Germinal center (tissue), 1 donor: ENCODE measurements at places on chromosomes 4 and X.

DNA sequence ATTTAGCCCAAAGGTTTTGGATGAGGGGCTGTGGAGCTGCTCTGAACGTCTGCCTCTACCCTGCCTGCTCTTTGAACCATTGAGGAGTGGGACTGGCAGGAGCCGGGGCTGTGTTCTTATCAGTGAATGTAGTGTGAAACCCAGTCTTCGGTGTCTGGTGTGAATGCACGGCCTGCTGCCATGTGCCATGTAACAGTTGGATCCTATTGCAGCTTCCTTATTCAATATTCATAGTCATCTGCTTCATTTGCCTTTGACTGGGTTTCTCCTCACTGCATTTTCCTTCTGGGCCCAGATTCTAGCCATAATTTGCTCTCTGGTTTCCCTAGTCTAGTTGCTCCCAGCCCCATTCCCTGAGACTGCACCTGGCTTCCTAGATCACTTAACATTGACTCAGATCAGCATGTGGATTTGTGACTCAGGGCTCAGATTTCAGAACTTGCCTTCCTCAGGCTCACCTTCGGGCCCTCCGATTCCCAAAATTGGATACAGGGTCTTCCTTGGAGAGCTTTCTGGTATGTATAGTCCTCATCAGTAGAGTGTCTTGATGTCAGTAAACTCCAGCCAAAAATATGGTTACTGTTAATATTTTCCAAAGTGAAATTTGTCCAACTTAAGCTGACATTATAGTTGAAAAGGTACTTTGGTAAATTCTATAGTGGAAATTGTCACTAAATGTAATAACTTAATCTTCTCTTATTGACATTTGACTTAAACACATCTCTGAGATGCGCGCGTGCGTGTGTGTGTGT is 94.0 kb upstream of the DDIT4L start:
- no peak for DNase-seq

DNA sequence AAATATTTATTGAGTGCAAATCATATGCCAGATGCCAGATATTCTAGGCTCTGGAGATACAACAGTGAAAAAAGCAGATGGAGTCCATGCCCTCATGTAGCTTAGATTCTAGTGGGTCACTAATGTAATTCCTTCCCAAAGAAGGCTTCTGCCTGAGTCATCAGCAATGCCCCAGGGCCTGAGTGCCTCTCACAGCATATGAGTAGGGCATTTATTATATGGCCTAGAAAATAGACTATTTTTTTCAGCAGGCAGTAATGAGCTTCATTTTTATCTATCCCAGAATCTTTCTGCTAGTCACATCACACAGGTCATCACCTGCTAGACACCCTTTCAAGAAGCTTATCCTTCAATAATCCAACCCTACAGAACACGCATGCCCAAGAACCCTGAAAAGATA is 22.3 kb downstream of the TMEM31 start:
- DNase-seq = no peak

- DNase-seq = no peak
Observed at GRCh38 chr4:41256131-41256739, 493 bp upstream of the UCHL1 start.

GRCh38 chr4:124555959-124556358 is 156.6 kb downstream of the ANKRD50 start:
- DNase-seq = no peak

GRCh38 chr4:76570141-76570973 is 135.3 kb downstream of the SHROOM3 start:
- DNase-seq = no peak

DNA sequence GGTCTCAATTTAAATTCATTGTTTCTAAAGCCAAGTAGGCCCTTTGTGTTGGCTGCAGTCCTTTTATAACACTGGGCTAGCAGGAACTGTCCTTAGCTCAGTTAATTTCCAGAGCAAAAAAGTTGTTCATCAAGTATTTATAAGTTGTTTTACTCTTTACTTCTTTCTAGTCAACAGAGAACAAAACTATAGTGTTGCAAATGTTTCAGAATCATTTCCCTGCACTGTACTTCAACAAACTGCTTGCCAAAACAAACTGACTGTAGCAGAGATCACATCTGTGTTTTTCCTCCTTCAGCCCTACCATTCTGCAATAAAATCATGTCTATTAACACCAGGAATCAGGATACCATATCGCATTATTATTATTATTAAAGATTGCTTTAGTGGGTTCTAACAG is 168.5 kb upstream of the SH3RF1 start:
- no peak for DNase-seq

DNA sequence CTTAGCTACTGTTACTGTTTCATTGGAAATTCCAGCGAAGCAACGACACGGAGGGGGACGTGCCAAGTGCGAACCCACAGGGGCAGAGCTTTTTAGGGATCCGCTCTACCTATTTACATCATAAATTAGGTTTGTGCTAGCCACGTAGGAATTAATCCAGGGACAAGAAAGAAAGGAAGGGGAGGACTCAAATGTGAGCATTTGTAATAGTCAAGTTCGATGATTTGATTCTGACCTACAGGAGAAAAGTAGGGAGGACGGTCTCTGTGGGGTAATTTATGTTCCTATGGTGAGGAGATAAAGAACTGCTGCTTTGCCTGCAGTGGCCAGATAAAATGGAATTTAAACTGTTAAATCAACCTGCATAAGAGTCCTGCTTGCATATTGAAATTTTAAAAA is 1.7 kb downstream of the INTS6L start:
- no peak for DNase-seq
